Head of caudate nucleus (tissue), 42 donors: ENCODE measurements at places on chromosomes 3 and 15.

DNA sequence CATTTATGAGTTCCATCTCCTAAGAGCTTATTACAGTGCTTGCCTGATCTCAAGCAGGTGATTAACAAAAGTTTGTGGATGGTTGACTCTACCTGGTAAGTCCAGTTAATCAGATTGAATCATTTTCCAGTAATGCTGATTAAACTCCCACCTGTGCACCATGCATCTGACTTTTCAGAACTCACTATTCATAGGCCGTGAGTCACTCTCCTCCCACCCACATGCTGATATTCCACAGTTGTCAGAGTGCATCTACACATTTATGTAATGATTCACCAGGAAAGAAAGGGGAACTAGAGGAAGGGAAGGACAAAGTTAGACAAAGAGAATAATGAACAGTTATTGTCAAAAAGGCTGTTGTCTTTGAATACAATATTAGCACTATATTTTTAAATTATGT is 106.2 kb upstream of the UBE3A start:
- DNase-seq = peak; percentile 45

GRCh38 chr3:106302451-106303221 is 433.8 kb upstream of the CBLB start:
- DNase-seq = no peak

GRCh38 chr3:191120447-191121298 is 78.4 kb upstream of the OSTN start:
- no peak for DNase-seq

DNA sequence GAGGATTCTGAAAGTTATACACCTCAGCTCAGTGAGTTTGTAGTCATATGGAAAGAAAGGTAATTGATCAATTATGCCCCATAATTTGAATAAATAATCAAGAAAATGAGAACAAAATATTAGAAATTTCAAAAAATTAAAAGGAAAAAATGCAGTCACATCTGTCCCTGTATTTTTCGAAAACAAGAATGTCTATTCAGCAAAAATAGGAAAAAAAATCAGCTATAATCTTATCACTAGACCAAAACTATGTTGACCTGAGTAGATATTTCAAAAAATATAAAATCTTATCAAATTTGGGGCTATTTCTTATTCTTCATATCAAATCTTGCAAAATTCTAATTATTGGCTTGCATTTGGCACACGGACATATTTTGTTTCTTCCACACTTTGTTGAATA is 501.2 kb upstream of the CNTN3 start:
- no peak for DNase-seq

DNA sequence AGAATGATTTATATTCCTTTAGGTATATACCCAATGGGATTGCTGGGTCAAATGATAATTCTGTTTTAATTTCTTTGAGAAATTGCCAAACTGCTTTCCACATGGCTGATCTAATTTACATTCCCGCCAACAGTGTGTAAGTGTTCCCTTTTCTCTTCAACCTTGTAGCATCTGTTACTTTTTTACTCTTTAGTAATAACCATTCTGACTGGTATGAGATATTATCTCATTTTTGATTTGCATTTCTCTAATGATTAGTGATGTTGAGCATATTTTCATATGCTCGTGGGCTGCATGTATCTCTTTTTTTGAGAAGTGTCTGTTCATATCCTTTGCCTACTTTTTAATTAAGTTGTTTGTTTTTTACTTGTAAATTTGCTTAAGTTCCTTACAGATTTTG is 1264.2 kb downstream of the OTOL1 start:
- DNase-seq = no peak

DNA sequence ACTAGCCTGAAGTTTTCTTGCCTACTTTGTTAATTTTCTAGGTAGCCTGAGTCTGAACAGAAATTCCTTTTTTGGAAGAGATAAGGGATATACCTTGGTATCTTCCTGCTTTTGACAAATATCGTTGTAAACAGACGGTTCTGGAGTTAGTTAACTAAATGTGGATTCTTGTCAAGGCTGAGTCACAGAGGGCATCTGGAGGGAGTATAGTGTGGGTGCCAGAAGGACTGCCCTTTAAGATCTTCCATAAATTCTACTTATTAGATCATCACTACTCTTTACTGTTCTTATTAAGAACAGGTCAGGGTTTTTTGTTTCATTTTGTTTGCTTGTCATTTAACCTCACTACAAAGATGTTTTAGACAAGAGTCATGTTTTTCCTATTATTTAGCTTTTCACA is 125.3 kb upstream of the SKOR1 start:
- DNase-seq = no peak

DNA sequence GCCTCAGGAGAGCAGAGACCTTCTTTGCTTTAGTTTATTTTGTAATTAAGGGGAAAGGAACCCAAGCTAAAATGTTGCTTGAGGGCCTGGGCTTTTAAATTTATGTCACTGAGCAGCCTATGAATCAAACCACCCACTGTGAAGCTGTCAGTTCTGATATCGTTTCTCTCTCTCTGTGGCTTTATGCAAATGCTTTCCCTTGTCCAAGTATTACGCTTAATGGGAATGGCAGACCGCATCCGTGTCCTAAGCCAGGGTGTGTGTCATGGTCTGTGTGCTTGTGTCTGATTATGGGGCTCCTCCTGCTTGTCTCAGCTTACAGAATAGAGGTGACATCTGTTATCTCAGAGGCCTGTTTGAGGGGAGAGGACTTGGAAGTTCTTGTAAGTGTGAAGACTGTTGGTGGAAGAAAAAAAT is 82.4 kb downstream of the EBLN2 start:
- no peak for DNase-seq

GRCh38 chr3:195010551-195011100 is 260.3 kb downstream of the XXYLT1 start:
- no peak for DNase-seq

- DNase-seq = no peak
Observed at GRCh38 chr3:17023006-17023664, 138.4 kb downstream of the PLCL2 start.

DNA sequence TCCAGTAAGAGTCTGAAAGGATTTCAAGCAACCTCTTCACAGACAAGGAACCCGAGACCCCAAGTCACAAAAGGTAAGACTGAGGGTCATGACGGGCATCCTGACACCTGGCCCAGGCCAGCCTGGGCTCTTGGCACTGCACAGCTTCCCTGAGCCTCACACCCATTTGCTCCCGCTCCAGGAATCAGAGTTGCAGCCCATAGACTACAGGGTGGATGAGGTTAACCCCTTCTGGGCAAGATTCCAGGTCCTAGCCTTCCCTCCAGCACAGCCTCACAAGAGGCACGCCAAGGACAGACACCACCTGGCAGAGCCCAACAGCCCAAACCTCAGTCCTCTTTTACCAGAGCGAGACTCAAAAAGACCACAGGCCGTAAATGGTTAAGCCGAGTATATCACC is 36.2 kb downstream of the RBPMS2 start:
- DNase-seq = no peak

- DNase-seq = no peak
Observed at GRCh38 chr3:166759736-166760513, 620.2 kb downstream of the ZBBX start.

DNA sequence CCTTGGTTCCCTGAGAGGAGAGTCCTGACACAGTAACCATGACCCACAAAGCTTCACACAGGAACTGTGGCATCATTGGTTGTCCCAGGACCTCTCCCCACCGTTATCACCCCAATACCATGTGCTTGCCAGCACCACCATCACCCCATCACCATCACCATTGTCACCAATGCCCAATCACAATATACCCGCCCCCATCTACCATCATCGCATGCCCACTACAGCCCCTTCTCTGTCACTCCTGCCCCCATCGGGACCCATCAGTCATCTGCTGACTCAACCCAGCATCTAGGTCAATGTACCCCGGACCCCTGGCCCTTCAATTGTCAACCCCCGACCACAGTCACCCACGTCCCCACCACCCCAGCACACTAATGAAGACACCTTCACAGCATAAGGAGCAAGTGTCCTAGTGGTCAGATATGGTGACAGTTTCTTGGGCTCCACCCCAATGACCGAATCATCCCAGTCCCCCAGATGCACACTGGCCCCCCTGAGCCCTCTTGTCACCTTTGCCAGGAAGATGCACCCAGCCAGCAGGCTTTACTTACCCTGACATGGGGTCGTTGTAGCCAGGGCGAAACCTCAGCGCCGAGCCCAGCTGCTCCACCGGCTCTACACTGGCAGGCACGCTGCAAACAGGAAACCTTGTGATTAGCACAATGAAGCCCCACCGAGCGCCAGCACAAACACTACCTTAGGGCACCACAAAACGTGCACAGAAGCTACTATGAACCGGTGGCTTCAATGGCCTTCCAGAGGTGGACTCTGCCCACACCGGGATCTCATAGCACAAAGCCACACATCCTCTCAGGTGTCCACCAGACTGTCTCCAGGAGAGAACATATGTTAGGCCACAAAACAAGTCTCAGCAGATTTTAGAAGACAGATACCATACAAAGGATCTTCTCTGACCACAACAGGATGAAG is 25.1 kb downstream of the SHISA5 start:
- DNase-seq = no peak

DNA sequence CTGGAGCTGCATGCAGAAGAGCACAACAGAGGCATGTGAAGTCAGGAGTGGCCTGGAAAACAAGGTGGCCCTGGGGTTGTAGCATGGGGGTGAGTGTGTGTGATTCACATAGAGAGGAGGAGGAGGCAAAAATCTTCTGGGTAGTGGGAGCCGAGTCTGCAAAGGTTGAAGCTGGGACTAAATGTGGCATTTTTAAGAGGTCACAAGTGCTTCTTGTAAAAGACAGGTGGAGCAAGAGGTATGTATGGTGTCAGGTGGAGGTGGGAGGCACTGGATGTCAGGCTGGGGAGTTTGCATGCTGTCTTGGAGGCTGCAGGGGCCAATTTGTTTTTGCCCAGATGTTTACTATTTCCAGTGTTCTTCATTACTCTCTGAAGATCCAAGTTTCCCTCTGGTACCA is 42.4 kb downstream of the C3orf20 start:
- no peak for DNase-seq

DNA sequence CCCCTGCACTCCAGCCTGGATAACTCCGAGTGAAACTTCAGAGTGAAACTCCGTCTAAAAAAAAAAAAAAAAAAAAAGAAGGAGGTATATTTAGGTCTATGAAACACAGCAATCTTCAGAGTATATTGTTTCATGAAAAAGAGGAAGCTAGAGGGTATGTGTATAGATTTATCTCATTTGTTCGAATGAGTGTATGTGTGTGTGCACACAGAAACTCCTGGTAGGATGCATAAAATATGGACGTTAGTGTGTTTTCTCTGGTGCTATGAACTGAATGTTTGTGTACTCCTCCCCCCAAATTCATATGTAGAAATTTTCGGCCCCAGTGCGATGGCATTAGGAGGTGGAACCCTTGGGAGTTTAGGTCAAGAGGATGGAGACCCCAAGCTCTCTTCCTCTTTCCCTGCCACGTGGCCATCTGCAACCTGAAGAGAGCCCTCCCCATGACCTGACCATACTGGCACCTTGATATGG is 98.6 kb upstream of the KLF13 start:
- DNase-seq = no peak

- no peak for DNase-seq
Observed at GRCh38 chr15:77507143-77507897, 86.6 kb downstream of the HMG20A start.

DNA sequence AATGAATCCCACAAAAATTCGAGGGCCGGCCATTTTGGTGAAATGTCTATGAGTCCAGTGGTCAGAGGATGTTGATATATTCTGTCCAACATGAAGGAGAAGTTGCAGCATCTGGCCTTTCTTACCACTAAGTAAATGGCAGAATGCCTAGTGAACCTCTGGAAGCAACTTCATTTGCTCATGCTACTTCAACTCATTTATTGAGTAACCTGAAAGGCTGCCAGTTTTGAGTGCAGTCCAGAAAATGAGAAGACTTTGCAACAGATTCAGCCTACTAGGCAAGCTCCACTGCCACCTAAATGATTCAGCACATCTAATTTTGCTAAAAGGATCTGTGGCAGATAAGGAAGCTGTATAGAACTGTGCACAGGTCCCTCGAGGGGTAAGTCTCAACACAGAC is 265.0 kb downstream of the OPA1 start:
- no peak for DNase-seq

DNA sequence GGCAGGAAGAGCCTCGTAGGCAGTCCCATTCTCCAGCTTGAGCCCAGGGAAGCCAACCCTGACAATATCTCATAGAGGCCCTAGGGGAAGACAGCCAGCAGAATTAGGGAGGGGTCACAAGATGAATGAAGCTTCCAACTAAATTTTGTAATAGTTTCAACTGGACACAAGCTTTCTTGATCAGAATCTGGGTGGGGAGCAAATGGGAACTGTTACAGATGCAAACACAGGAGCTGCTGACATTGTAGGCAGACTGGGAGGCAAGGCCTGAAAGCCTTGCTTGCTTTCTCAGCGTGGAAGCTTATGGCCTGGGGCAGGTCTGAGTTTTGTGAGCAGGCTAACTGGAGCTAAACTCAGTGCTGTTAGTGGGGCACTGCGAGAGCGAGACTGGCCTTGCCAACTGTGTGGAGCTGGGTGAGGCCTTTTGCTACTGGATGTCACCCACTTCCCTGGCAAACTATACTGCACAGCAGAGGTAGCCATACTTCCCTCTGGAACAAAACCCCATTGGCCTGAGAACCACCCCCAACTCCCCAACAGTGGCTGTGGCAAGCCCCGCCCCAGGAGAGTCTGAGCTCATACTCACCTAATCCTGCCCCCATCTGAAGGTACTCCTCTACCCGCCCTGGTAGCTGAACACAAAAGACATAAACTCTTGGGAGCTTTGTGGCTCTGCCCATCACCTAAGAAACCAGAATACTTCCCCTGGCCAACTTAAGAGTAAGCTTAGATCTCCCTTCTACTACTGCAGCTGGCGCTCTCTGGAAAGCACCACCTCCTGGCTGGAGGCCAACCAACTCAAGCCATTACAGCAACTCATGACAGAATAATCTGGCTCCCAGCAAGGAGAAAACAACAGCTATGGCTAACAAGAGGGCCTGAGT is 42.9 kb downstream of the CFAP20DC start:
- DNase-seq = no peak

DNA sequence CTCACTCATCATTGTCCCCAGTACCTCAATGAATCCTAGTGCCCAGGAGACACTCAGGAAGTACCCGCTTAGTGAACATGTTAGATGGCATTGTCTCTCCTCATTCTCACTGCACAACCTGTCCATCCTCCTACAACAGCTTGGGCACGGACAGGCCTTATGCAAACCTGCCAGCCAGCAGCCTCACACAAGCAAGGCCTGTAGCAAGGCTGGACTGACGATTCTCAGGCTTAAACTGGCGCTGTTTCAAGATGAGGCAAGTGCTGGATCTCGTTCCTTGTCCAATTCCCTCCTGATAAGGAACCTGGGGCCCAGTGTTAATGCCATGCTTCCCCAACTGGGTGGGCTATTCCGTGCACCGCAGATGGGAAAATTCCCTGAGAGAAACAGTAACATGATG is 59.0 kb downstream of the CDCP1 start:
- no peak for DNase-seq

GRCh38 chr15:63156086-63156710 is 1.1 kb downstream of the RPS27L start:
- DNase-seq = no peak

GRCh38 chr3:106675451-106675850 is 701.8 kb upstream of the CCDC54 start:
- no peak for DNase-seq

GRCh38 chr3:127655641-127656040 is 17.1 kb upstream of the ABTB1 start:
- DNase-seq = no peak
